ENCODE measurements at places on chromosomes 12 and 14. TPM values are rescaled to one million over a fixed set of nuclear protein-coding genes. Genes with fewer than 3 reads are reported as not detected.
A peak's percentile ranks its signal among the peaks of the same experiment; 100 is the strongest.

The L3HYPDH gene
- 35.0 TPM for total RNA-seq

The AQP6 gene
- total RNA-seq = not detected

The C3AR1 gene
- total RNA-seq = 2.0 TPM

The SYT1 gene
- total RNA-seq = 0.64 TPM

The SLC38A4 gene
- total RNA-seq = not detected

- H3K4me3 ChIP-seq = no peak overlapping the region
- no peaks in the 10 kb centered on the region for H3K27me3 ChIP-seq
- peaks cover 5% of the 10 kb centered on the region for H3K36me3 ChIP-seq
- no peak overlapping the region for H3K27ac ChIP-seq
These were observed 42.5 kb downstream of the WDR20 start for GRCh38 chr14:102182190-102182589.

DNA sequence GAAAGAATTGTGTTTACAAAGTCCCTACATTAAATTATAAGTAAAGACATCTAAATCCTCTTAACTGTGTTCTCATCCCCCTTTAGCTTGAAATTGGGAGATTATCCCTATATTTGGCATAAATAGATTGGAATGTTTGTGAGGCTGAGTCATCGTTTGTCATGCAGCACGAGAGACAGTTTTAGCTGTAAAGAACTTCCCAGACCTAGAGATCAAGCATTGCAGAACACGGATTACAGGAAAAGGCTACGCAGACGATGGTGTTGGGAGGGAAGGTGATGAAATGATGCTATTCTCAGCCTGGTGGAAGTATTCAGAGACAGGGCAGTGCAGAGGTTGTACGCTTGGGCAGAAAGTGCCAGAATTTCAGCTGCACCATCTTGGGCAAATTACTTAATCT, 93.8 kb downstream of the PTPRB start:
- H3K27ac ChIP-seq = no peak overlapping the region
- H3K27me3 ChIP-seq = no peaks in the 10 kb centered on the region
- no peaks in the 10 kb centered on the region for H3K36me3 ChIP-seq
- no peaks in the 10 kb centered on the region for H3K4me1 ChIP-seq
- no peak overlapping the region for H3K4me3 ChIP-seq

DNA sequence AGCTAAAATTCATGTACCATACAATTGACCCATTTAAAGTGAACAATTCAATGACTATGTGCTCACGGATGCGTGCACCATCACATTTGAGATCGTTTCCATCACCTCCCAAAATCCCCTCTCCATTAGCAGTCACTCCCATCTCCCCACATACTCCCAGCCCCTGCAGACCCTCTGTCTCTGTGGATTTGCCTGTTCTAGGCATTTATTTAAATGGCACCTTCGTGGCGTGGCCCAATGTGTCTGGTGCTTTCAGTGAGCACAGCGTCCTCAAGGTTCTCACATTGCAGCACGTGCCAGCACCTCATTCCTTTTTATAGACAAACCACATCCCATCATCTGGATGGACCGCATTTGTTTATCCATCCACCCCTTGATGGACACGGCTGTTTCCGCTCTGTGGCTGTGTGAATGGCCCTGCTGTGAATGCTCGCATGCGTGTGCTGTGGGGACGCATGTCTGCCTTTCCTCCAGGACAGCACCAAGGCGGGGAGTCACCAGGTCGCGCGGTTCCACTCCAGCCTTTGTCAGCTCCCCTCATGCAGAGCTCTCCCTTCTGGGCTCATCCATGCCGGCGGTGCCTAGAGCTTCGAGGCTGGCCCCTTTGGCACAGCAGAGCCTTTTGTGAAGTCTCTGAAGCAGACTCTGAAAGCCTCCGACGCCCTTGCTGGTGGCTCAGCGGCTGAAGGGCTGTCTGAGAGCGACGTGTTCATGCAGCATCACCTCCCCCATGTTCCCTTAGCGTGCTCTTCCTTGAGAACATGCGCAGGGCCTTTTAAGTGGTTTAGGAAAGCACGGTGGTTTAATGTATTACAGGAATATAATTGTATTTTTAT, 184.4 kb downstream of the KIF26A start:
- no peak overlapping the region for H3K27ac ChIP-seq
- DNase-seq = peak; percentile 38
- H3K4me1 ChIP-seq = no peaks in the 10 kb centered on the region
- no peaks in the 10 kb centered on the region for H3K27me3 ChIP-seq

- no peaks in the 10 kb centered on the region for H3K4me1 ChIP-seq
- no peak for DNase-seq
- no peak overlapping the region for H3K4me3 ChIP-seq
- H3K27ac ChIP-seq = no peak overlapping the region
- no peaks in the 10 kb centered on the region for H3K36me3 ChIP-seq
These were observed 15.0 kb downstream of the CCDC85C start for GRCh38 chr14:99589031-99589441.

GRCh38 chr14:64934338-64934929, 8.1 kb downstream of the GPX2 start:
- DNase-seq = no peak
- peak overlapping the region; percentile 17 for H3K27ac ChIP-seq
- no peaks in the 10 kb centered on the region for H3K4me1 ChIP-seq
- no peaks in the 10 kb centered on the region for H3K27me3 ChIP-seq
- H3K4me3 ChIP-seq = no peak overlapping the region
- peaks cover 7% of the 10 kb centered on the region for H3K36me3 ChIP-seq

DNA sequence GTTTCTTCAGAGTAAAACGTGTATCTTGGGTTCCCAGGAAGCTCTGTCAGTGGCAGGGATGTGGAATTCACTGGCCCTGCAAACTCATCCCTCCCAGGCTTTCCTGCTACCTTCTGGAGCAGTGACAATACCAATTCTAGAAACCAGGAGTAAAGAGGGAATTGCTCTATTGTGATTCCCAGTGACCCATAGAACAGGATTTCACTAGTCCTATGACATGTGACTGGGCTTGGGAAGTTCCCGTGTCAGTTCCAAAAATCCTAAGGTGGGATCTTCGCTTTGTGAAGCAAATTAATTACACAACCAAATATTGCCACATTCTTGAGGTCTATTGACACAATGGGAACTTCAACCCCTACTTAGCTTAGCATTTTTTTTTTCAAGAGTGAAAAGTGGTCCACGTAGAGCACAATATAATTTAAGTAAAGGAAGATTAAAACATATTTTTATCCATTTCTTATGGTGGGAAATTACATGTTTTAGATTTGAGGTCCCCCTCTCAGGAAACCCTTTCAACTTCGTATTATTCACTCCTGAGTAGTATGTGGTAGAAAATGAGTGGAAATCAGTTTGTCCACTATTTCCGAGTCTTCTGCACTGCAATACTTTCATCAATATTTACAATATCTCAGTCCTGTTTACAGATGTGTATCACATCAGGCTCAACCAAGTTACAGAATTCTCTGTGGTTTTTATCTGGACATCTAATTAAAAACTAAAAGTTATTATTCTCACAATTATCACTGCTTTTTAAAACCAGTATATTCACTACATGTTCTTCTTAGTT, 88.9 kb upstream of the SOX5 start:
- no peaks in the 10 kb centered on the region for H3K27me3 ChIP-seq
- H3K4me1 ChIP-seq = peaks cover 10% of the 10 kb centered on the region
- H3K4me3 ChIP-seq = no peak overlapping the region

- no peak for DNase-seq
- H3K36me3 ChIP-seq = no peaks in the 10 kb centered on the region
- H3K4me3 ChIP-seq = no peak overlapping the region
- no peak overlapping the region for H3K27ac ChIP-seq
- H3K27me3 ChIP-seq = no peaks in the 10 kb centered on the region
- H3K4me1 ChIP-seq = no peaks in the 10 kb centered on the region
These were observed 17.1 kb downstream of the OR10G2 start for GRCh38 chr14:21617614-21618013.

GRCh38 chr12:80936642-80937390, 918 bp downstream of the LIN7A start:
- no peaks in the 10 kb centered on the region for H3K36me3 ChIP-seq
- no peaks in the 10 kb centered on the region for H3K4me1 ChIP-seq
- H3K27ac ChIP-seq = peak overlapping the region; percentile 48
- H3K27me3 ChIP-seq = no peaks in the 10 kb centered on the region

GRCh38 chr12:20463913-20464524, 95.7 kb downstream of the PDE3A start:
- H3K4me1 ChIP-seq = no peaks in the 10 kb centered on the region
- H3K4me3 ChIP-seq = no peak overlapping the region
- H3K27ac ChIP-seq = peak overlapping the region; percentile 8
- DNase-seq = no peak

- no peaks in the 10 kb centered on the region for H3K4me1 ChIP-seq
- no peaks in the 10 kb centered on the region for H3K27me3 ChIP-seq
- H3K27ac ChIP-seq = no peak overlapping the region
- no peak for DNase-seq
- no peaks in the 10 kb centered on the region for H3K36me3 ChIP-seq
These were observed 601.5 kb downstream of the KCNH5 start for GRCh38 chr14:62443796-62444195.

DNA sequence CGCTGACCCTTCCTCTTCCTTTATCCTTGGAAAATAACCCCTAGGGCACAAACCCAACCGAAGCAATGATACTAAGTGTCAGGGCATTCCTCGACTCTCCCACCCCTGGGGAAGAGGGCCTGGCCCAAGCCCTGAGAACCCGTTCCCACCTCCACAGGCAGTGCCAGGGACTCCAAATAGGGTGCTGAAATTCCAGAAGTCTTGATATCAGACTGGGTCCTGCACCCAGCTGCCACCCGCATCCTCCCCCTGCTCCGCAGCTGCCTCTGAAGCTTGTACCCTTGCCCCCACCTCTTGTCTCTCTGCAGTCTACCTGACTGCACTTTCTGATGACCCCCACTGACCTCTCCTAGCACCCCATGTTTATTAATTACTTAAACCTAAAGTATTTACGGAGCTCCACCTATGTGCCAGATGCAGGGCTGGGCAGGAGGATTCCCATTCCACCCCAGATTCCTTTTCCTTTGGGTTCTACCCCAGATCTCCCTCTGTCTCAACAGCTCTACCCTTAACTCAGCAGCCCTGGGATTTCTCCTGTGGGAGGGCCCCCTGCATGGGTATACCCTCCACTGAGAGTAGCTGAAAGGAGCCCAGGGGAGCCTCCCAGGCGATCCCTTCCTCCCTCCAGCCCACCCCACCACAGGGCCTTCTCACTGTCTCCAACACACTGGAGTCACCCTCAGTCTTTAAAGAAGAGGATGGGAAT, 4.1 kb upstream of the KRT18 start:
- DNase-seq = no peak
- H3K4me3 ChIP-seq = no peak overlapping the region
- no peaks in the 10 kb centered on the region for H3K36me3 ChIP-seq
- no peak overlapping the region for H3K27ac ChIP-seq
- no peaks in the 10 kb centered on the region for H3K27me3 ChIP-seq

DNA sequence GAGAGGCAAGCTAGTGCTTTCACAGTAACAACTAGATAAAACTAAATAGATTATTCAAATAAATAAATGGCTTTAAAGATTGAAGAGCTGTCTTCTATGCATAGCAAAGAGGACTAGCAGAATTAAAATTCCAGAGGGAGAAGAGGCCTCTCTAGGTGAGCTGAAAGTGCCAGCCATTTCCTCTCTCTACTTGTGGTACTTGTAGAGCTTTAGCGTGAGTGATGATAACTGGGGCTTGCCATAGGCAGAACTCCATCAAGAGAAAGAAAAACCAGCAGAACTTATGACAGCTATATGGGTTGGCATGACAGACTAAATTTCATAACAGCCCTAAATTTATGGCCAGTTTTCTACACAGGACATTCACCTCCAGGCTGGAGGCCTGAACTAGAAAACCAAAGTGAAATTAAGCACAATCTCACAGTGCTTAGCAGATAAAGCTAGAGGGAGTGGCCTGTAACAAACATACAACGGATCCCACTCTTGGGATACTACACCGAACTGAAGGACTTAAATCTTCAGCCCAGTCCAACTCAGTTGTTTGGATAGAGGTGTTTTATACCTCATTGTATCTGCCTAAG, 11.0 kb downstream of the SPTLC2 start:
- no peak for DNase-seq
- no peak overlapping the region for H3K27ac ChIP-seq
- no peaks in the 10 kb centered on the region for H3K27me3 ChIP-seq
- H3K4me1 ChIP-seq = no peaks in the 10 kb centered on the region

DNA sequence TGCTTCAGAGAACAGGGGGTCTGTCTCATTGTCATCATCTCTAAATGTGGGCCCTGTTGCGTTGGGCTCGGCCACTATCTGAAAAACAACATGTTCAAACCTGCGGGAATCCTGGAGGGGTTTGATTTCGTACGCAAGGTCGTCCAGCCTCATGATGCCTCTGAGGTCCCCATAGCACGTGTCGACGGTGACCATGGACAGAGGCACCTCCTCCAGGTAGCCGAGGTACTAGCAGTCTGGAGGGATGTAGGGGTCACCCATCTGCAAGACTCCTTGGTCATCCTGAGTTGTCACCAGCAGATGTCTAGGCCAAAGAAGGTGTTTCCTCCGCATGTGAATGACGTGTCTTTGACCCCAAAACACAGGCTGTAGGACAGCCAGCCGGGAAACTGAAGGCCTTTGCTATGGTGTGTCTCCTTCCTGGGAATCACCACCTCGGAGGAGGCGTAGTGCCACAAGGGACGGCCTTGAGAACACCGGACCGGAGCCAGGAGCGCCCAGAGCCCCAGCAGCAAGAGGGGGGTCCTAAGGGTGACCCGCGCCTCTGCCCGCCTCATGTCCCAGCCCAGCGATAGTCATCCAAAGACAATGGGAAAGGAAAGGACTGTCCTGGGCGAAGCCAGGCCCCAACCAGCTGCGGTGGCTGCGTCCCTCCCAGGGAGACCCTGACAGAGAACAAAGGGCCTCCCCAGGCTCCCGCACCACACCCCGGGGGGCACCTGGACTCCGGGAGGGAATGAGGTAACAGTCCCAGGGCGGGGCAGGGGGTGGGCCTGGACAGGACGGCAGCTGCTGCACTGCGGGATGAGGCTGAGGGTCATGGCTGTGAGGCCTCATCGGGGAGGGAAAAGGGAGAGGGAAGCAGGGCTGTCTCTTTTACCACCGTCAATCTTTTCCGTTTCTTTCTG, 445.5 kb downstream of the TMEM121 start:
- no peaks in the 10 kb centered on the region for H3K36me3 ChIP-seq
- no peaks in the 10 kb centered on the region for H3K4me1 ChIP-seq
- H3K4me3 ChIP-seq = no peak overlapping the region

GRCh38 chr14:65208548-65208947, 106.2 kb upstream of the MAX start:
- no peak overlapping the region for H3K4me3 ChIP-seq
- H3K4me1 ChIP-seq = no peaks in the 10 kb centered on the region
- no peak for DNase-seq
- no peak overlapping the region for H3K27ac ChIP-seq
- H3K27me3 ChIP-seq = no peaks in the 10 kb centered on the region
- H3K36me3 ChIP-seq = no peaks in the 10 kb centered on the region

- no peak overlapping the region for H3K4me3 ChIP-seq
- H3K36me3 ChIP-seq = no peaks in the 10 kb centered on the region
- DNase-seq = no peak
- peaks cover 4% of the 10 kb centered on the region for H3K4me1 ChIP-seq
These were observed 14.5 kb upstream of the DUSP6 start for GRCh38 chr12:89366676-89367364.
